ENCODE measurements at places on chromosomes 2 and 18. TPM values are rescaled to one million over a fixed set of nuclear protein-coding genes. Genes with fewer than 3 reads are reported as not detected.

GRCh38 chr2:12694990-12695774 is 21.6 kb upstream of the TRIB2 start:
- DNase-seq = peak; percentile 56
- no peak overlapping the region for H3K4me3 ChIP-seq
- peaks cover 5% of the 10 kb centered on the region for H3K4me1 ChIP-seq
- H3K27me3 ChIP-seq = no peaks in the 10 kb centered on the region
- no peak overlapping the region for H3K27ac ChIP-seq

DNA sequence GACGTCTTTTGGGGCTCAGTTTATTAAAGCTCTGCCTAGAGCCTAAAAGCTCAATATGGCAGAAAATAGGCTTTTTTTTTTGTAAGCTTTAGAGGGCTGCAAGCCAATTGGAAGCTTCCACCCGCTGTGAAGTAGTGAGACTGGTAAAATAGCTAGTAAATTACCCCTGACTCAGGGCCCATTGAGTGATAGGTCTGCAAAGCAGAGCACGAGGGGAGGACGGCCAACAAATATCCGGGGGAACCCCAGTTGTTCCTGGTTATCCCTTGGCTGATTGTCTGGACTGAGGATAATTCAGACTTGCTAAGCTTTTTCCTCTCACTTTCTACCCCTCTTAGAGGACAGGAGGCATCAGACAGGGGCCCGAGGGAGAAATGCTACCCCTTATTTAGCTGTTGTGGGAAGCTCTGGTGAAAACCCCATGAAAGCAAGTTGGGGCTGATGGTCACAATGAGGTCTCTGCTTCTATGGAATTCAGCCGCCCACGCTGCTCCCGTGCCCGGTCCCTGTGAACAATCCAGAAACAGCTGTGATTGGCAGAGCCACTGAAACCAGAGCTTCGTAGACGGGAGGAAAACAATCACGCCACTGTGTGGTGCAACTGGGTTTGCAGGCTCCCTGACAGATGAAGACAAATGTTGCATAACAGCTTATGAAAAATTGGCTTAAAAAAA is 141.9 kb upstream of the LGALSL start:
- no peaks in the 10 kb centered on the region for H3K36me3 ChIP-seq
- no peak for DNase-seq
- H3K27ac ChIP-seq = no peak overlapping the region
- no peaks in the 10 kb centered on the region for H3K4me1 ChIP-seq

DNA sequence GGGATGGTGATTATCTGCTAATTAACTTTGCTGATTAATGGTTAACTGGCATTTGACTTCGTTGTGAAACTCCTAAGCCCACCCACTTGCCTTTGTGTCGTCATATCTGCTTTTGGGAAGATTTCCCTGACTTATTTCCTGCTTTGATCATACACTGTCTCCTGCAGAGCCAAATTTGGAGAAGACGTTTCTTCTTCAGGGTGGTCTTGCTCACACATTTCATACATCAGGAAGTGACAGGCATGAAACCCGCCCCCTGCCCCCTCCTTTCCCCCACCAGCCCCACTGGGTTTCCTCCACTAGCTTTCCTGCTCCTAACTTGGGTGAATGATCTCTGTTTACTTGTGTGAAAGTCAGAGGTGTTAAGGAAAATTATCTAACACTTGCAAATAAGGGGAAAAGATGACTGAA is 300.1 kb downstream of the TSN start:
- H3K4me1 ChIP-seq = no peaks in the 10 kb centered on the region
- no peak for DNase-seq

DNA sequence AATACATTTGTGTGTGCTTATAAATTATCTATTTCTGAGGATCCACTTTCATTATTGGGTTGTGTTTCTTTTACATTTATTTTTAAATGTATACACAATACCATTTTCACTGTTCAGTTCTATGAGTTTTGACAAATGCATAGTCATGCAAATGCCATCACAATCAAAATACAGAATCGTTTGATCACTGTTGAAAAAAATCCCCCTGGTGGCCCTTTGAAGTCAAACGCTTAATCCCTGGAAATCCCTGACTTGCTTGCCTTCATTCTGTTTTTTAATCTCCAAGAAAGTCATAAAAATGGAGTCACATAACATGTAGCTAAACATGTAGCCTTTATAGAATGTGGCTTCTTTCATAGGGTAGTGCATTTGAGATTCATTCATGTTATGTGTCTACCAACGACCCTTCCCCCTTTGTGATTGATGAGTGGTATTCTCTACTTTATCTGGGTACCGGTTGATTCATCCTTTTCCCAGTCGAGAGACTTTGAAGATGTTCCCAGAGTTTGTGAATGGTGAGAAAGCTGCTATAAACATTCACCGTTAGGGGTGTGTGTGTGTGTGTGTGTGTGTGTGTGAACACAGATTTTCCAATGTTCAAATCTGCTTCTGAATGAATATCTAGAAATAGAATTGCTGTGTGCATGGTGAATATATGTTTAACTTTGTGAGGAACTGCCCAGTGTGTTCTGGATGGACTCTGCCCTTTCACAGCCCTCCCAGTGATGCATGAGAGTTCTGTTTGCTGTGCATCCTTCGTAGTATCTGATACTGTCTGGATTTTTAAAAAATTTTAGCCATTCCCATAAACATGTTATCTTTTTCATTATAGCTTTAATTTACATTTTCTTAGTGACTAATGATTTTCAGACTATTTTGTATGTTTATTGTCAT is 173.6 kb downstream of the GALR1 start:
- H3K27me3 ChIP-seq = no peaks in the 10 kb centered on the region
- DNase-seq = no peak
- H3K4me1 ChIP-seq = no peaks in the 10 kb centered on the region
- no peak overlapping the region for H3K4me3 ChIP-seq
- H3K36me3 ChIP-seq = no peaks in the 10 kb centered on the region

- H3K27ac ChIP-seq = no peak overlapping the region
- no peaks in the 10 kb centered on the region for H3K36me3 ChIP-seq
- DNase-seq = no peak
- H3K4me3 ChIP-seq = peak overlapping the region; percentile 51
These were observed 11.4 kb downstream of the SESTD1 start for GRCh38 chr2:179253226-179253625.

GRCh38 chr2:215529271-215529670 is 93.4 kb upstream of the FN1 start:
- H3K36me3 ChIP-seq = no peaks in the 10 kb centered on the region
- no peak overlapping the region for H3K4me3 ChIP-seq
- no peaks in the 10 kb centered on the region for H3K4me1 ChIP-seq
- no peak overlapping the region for H3K27ac ChIP-seq

DNA sequence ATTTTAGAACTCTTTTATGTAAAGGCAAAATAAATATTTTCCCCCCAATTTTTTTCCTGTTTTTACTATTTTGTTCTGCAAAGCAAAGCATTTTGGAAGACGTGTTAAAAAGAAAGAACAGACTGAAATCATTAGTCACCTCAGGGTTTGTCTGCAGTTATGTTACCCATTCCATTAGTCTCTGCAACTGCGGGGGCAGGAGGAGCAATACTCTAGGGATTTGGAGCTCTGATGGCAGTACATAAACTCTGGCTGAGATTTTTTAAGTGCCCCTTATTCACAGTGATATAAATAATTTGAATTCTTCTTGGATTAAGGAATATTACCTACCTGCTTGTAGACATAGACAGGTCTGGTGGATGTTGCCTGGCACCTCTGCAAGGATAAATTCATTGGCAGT is 88.0 kb upstream of the CELF4 start:
- H3K27ac ChIP-seq = no peak overlapping the region
- H3K4me3 ChIP-seq = no peak overlapping the region
- no peaks in the 10 kb centered on the region for H3K27me3 ChIP-seq
- H3K4me1 ChIP-seq = no peaks in the 10 kb centered on the region

DNA sequence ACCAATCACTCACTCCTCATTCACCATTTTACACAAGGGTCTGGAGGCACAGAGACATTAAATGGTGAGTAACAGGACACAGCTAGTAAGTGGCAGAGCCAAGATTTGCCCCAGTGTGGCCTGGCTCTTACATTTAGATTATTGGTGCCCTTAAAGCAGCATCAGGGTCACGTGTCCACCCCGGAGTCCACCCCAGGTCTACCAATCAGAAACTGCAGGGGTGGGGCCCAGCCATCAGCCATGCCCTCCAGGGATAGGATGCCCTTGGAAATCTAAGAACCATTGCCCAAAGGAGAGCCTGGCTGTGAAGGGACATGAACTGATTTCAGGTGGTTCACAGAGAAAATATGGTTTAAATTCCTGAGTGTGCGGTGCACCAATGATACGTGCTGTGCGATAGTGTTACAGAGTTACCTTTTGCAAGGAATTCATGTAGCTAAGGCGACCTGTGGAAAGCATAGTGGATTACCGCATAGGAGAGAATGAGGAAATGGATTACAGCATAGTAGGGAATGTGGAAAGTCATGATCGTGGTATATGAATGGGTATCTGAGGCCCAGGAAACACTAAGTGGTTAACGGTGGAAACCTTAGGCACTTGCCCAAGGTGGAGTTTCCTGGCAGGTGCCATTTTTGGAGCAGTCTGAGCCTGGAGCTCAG is 17.8 kb downstream of the IGFBP5 start:
- no peak for DNase-seq
- no peaks in the 10 kb centered on the region for H3K27me3 ChIP-seq
- no peak overlapping the region for H3K27ac ChIP-seq
- no peak overlapping the region for H3K4me3 ChIP-seq

GRCh38 chr2:169291517-169291916 is 70.8 kb downstream of the LRP2 start:
- no peaks in the 10 kb centered on the region for H3K36me3 ChIP-seq

DNA sequence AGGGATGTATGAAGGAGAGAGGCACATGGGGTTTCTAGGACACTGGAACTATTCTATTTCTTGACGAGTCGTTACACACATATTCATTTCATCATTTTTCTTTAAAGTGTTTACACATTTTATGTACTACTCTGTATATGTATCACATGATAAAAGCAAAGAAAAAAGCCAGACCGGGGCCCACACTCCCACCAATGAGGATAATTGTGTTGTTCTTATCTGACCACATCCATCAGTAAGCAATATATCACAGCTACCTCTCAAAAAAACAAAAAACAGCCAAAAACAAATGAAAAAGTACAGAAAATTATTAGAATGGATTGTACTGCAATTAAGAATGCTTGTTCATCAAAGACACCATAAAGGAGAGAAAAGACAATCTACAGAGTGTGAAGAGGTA is 14.2 kb upstream of the CNRIP1 start:
- H3K27me3 ChIP-seq = peaks cover 15% of the 10 kb centered on the region
- H3K27ac ChIP-seq = no peak overlapping the region
- H3K4me3 ChIP-seq = no peak overlapping the region
- DNase-seq = no peak
- no peaks in the 10 kb centered on the region for H3K36me3 ChIP-seq
- H3K4me1 ChIP-seq = no peaks in the 10 kb centered on the region

- no peak overlapping the region for H3K4me3 ChIP-seq
- no peak overlapping the region for H3K27ac ChIP-seq
- no peaks in the 10 kb centered on the region for H3K4me1 ChIP-seq
These were observed 23.4 kb downstream of the ACSL3 start for GRCh38 chr2:222884114-222884771.

- no peak overlapping the region for H3K27ac ChIP-seq
- H3K27me3 ChIP-seq = no peaks in the 10 kb centered on the region
- no peaks in the 10 kb centered on the region for H3K36me3 ChIP-seq
- DNase-seq = no peak
- H3K4me3 ChIP-seq = no peak overlapping the region
These were observed 201.2 kb downstream of the LRP1B start for GRCh38 chr2:141929331-141930252.

- H3K4me1 ChIP-seq = no peaks in the 10 kb centered on the region
- no peak for DNase-seq
- no peaks in the 10 kb centered on the region for H3K36me3 ChIP-seq
- H3K27ac ChIP-seq = no peak overlapping the region
- no peaks in the 10 kb centered on the region for H3K27me3 ChIP-seq
These were observed 976.2 kb upstream of the CDH2 start for GRCh38 chr18:29153091-29153490.

GRCh38 chr2:45586600-45586999 is 24.5 kb downstream of the SRBD1 start:
- H3K36me3 ChIP-seq = no peaks in the 10 kb centered on the region
- no peak overlapping the region for H3K27ac ChIP-seq
- no peak overlapping the region for H3K4me3 ChIP-seq
- DNase-seq = no peak
- H3K4me1 ChIP-seq = no peaks in the 10 kb centered on the region

SERPINB11 gene
- not detected for polyA plus RNA-seq

POTEJ gene
- polyA plus RNA-seq = not detected

ACVR1 gene
- 19.4 TPM for polyA plus RNA-seq

SGO2 gene
- 2.4 TPM for polyA plus RNA-seq

Data from CD4-positive, CD25-positive, alpha-beta regulatory T cell (primary cell).